ENCODE measurements at places on chromosomes 13 and 19.

GRCh38 chr19:49347835-49348234 lies 12.6 kb downstream of the CD37 start:
- peak; percentile 74 for DNase-seq

GRCh38 chr19:37243206-37243632 lies 25.2 kb downstream of the ZNF383 start:
- no peak for DNase-seq

- no peak for DNase-seq
Measured at GRCh38 chr19:1986357-1987162, 29.0 kb downstream of the BTBD2 start.

DNA sequence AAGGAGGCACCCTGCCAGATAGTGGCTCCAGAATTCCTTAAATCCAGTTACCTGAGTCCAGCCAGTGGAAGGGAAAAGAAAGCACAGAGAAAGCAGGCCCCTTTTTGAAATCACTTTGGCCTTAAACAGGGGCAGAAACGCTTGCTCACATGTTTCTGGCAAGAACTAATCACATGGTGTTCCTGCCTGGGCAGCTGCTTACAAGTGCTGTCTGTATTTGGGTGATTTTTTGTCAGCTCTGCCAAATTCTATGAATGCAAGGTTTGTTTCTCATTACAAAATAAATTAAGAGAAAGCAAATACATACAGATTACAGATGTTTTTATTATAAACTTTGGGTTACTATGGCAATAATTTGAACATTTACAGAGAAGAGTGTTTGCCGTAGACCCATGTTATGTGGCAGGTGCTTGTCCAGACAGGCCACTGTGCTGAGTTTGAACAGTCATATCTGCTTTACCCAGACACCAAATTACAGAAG lies 1237.8 kb downstream of the SLITRK5 start:
- no peak for DNase-seq

- no peak for DNase-seq
Measured at GRCh38 chr13:27924529-27925141, 4.8 kb downstream of the PDX1 start.

DNA sequence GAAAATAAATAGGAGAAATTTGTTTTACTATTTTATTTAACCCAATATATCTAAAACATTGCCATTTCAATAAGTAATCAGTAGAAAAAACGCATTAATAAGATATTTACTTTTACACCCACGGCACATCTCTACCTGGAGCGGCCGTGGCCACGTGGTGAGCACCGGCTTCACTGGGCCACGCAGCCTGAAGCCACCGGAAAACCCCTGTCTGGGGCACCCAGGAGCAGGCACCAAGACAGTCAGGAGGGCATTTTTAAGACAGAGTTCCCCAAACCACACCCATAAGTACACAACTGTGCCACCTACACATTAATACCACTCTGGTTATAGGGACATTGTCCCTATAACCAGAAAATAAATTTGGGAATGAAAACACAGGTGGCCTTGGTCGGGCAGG lies 80.9 kb downstream of the SPACA7 start:
- no peak for DNase-seq

- DNase-seq = no peak
Measured at GRCh38 chr13:102657630-102658029, 37.2 kb downstream of the METTL21C start.

- DNase-seq = no peak
Measured at GRCh38 chr19:14102756-14103155, 12.2 kb upstream of the SAMD1 start.

DNA sequence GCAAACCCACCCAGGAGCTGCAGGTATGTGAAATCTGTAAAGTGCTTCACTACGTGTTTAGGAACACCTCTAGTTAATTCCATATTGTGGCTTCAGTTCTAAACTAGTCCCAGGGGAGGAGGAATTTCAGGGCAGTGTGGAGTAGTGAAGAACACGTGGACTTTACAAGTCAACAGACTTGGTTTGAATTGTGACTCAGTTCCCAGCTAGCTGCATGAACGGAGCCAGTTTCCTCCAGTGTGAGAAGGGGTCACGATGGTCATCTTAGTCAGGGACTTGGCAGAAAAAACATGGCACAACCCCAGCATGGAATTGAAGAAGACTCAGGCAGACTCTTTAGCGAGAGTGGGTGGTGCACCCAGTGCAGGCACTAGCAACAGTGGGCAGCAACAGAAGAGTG lies 175.7 kb upstream of the UBL3 start:
- DNase-seq = peak; percentile 91

All from EL (cell line).